Smooth muscle cell of bladder (primary cell): ENCODE measurements at places on chromosomes 16 and 17. TPM values are rescaled to one million over a fixed set of nuclear protein-coding genes. Genes with fewer than 3 reads are reported as not detected.

CHD9NB gene
- total RNA-seq, result 1.1 and 2.3 TPM in 2 replicates

HBA1 gene
- not detected in 2 replicates for total RNA-seq

CACNG1 gene
- total RNA-seq, result not detected in 2 replicates

EZH1 gene
- total RNA-seq, result 11.7 and 14.7 TPM in 2 replicates

GAST gene
- not detected in 2 replicates for total RNA-seq

NAGS gene
- 0.55 and 0.71 TPM in 2 replicates for total RNA-seq

STH gene
- total RNA-seq, result not detected in 2 replicates

DHRS7B gene
- total RNA-seq, result 14.6 and 21.7 TPM in 2 replicates
